ENCODE measurements at places on chromosomes 3 and 15.

GRCh38 chr3:56886314-56886713 is 84.6 kb upstream of the ARHGEF3 start:
- no peak for DNase-seq

GRCh38 chr3:146468671-146469149 is 651 bp downstream of the PLSCR2 start:
- DNase-seq, result no peak

DNA sequence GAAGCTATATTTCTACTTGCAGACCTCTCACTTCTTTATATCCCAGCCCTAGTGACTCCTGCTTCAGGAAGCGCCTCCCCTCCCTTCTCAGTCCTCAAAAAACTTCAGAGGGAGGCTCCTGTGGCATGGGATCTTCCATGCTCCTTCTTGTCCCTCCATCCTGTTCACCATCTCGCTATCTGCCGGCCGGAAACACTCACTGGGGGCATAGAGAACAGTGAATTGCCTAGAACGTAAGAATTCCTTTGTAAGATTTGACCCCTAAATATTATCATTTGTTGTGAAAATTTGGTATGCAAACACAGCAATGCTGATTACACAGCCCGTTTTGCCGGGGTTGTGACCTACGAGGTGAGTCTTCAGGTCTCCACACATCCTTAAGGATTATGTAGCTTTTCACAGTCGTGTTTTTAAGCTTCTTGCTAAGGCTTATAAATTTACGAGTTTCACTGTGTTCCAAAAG is 218.7 kb upstream of the ATP10A start:
- DNase-seq, result no peak

- DNase-seq, result no peak
These were observed 831.0 kb downstream of the TUSC7 start for GRCh38 chr3:117540597-117540996.
